ENCODE measurements at places on chromosomes 5 and 9. TPM values are rescaled to one million over a fixed set of nuclear protein-coding genes. Genes with fewer than 3 reads are reported as not detected.

Gene UGT3A2
- not detected for total RNA-seq

Gene SLC34A3
- total RNA-seq = 0.07 TPM

Gene GEMIN5
- total RNA-seq = 22.6 TPM

Gene NEK6
- 38.0 TPM for total RNA-seq

Gene FAM221B
- total RNA-seq = not detected

Gene PIK3R1
- total RNA-seq = 5.9 TPM

Gene PDGFRB
- 2.2 TPM for total RNA-seq

Gene PLAC8L1
- not detected for total RNA-seq

Gene ZMYND19
- 30.4 TPM for total RNA-seq

Gene CNOT8
- 74.7 TPM for total RNA-seq

Gene SEMA4D
- 12.3 TPM for total RNA-seq
